ENCODE measurements at places on chromosomes 13 and 19. TPM values are rescaled to one million over a fixed set of nuclear protein-coding genes. Genes with fewer than 3 reads are reported as not detected.

GRCh38 chr13:75458696-75459422, 23.1 kb downstream of the TBC1D4 start:
- DNase-seq: no peak

GRCh38 chr19:1067341-1067957, 482 bp downstream of the ARHGAP45 start:
- no peak for DNase-seq

DNA sequence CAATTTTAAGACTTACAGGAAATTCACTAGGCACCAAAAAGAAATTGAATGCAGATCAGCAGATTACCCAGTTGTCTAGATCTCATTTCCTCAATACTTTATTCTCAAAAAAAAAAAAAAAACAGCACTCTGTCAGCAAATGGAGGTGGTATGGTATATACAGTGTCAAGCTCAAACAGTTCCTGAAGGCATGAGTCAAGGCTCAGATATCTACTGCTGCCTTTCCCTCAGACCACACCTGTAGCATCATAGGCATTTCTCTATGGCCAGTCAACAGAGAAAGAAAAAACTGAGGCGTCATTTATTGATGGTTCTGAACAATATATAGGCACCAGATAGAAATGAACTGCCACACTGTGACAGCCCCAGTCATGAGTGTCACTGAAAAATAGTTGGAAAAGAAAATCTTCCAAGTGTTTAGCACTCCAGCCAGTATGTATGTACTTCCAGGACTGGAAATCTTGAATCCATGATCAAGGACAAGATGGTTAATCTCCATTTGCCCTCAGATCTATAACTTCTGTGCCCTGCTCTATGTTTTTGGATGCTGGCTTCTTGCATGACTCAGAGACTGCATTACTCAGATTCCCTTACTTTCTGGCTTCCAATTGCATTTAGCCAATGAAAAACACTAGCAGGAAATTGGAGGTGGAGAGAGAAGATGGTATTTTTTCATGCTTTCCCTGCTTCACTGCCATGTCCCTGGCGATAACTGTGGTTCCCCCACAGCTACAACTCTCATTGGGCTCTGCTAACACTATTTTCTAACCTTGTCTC, 8.4 kb upstream of the COG3 start:
- no peak for DNase-seq

DNA sequence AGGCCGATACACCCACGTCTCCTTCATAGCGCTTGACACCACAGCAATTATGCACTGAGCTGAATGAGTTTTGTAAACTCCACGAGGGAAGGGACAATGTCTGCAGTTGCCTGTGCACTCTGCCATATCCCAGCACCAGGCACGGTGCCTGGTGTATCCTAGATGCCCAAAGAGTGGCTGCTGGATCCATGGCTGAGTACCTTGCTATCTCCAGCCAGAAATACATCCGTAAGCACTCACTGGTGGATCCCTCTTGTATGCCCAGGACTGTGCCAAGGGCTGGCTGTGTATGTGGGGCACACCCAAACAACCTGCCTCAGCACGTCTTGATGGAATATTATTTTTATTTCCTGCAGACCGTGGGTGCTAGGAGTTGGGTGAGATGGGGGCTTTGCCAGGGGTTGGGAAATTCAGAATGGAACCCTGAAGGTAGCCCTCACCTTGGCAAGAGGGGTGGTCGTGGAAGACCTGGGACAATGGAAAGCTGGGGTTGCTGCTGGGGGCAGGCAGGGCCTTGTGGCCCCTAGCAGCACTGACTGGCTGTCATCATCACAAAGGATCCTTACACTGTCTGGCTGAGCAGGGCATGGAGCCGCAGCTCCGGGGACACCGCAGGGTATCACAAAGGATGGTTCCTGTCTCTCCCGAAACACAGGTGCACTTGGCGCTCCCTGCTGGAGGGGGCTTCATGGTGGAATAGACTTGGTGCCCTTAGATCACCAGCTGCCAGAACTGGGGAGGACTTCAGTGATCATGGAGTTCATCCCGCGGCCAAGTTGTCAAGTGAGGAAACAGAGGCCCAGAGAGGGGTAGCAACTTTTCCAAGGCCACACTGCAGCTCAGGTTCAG, 131.3 kb downstream of the URI1 start:
- no peak for DNase-seq

DNA sequence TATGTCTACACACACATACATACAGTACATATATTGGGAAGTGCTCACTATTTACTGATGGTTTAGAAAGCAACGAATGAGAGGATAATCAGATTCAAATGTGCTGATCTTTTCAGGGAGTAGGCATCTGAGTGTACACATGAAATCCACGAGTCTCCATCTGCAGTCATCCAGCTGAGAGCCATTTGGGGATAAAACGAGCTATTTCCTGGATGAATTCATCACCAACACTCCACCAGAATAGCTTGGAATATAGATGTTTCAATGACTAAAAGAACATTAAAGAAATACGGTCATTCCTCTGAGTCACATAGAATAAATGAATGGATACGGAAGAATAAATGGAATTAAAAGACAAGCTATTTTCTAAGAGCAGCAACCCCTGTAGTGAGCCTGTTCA, 721.6 kb upstream of the ARGLU1 start:
- DNase-seq: no peak

GRCh38 chr13:38381890-38382289, 32.2 kb downstream of the UFM1 start:
- DNase-seq: no peak

NCLN gene
- total RNA-seq: 29.7 TPM

Data from uterus (tissue), 4 donors.